ENCODE measurements at places on chromosomes 12 and 14.

DNA sequence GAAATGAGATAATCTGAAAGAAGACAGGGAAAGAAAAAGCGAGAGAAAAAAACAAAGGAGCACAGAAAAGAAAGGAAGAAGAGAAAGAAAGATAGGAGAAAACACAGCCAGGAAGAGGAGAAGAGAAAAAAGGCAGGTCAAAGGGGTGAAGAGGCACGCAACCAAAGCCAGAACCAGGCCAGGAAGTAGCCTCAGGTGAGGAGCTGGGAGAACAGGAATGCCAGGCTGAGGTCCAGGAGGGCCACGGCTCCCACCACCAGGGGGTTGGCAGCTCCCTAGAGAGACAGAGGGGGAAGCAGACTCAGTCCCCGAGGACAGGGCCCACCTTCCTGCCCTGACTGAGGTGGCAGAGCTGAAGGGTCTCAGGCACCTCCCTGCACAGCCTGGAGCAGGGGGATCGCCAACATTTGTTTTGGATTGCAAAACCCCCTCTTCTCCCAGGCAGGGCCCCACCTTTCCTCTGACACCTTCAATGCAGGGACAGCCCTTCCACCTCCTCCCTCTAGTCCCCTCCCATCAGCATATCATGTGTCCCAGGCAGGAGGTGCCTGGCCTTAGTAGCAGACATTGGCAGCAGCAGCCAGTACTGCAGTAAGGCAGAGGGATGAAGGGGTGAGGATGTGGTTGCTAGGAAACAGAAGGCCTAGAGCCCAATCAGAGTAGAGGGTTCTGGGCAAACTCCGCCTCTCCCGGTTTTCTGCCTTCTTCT is 2.0 kb upstream of the AP1G2 start:
- no peak for DNase-seq

- no peak for DNase-seq
Measured at GRCh38 chr12:47740606-47741339, 15.5 kb upstream of the ENDOU start.

DNA sequence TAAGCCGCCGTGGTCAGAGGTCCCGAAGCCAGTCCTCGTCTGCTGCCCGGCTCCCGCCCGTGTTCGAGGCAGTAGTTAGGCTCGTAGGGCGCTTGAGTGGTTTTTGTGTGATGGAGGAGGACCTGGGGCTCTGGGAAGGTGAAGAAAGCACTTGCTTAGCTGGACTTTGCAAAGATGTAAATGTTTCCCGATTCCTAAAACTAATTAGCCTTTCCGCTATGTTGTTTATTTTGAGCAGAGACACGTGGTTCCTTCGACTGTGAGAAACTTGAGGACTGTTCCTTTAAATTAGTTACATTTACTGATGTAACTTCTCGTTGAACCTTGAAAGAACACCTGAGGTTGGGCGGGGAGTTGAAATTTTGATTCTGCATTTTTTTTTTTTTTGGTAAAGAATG is 33.9 kb downstream of the MIA2 start:
- DNase-seq, result no peak

- peak; percentile 61 for DNase-seq
Measured at GRCh38 chr12:3073438-3074250, 3.5 kb upstream of the TSPAN9 start.

GRCh38 chr12:49109641-49110463 is 795 bp downstream of the LMBR1L start:
- DNase-seq, result no peak

DNA sequence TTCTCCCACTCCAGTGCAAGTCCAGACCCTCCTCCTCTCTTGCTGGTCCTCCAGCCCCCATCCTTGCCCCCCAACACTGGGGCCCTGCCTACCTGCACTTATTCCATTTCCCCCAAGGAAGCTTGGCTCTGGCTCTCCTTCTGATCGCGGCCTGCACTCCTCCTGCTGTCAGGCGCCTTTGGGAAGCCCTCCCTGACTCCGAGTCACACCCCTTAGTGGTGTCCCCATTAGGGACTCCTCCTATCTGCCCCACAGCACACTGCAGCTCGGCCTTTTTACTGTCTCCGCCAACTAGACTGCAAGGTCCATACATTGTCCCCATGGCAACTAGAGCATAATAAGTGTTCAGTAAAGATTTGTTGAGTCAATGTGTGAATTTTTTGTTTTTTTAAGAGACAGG is 32.9 kb downstream of the FIGNL2 start:
- no peak for DNase-seq

- no peak for DNase-seq
Measured at GRCh38 chr12:67486671-67487070, 161.9 kb upstream of the DYRK2 start.

DNA sequence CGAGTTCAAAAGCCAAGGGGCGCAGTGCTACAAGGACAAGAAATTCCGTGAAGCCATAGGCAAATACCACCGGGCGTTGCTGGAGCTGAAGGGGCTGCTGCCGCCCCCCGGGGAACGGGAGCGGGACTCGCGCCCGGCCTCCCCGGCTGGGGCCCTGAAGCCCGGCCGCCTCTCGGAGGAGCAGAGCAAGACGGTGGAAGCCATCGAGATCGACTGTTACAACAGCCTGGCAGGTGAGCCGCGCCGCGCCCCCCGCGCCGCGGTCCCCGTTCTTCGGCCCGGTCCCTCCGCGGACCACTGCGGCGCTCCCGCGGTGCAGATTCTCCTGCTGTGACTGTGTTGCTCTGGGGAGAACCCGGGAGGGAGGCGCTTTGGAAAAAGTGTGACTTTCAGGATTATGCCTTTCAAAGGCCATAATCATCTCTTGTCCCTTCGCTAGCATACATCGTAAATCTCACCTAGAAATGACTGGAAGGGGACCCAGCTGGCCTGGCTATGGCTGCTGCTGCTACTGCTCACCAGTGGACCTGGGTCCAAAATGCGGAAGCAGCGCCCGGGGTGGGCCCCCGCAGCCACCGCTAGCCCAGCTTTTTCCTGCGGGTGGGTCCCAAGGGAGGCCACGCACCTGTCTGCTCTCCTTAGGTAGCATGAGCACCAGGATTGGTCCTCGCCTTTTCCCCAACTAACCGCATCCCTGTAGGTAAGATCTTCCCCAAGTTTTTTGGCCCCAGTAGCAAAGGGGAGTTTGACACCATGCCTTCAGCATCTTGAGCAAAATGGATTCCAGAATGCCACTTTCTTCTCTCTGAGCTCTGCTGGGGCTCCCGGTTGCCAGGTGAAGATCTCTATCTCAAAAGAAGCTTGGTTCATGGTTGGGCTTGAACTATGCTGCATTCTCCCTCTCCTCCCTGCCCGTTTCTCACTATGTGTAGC is 853 bp downstream of the TTC9 start:
- peak; percentile 61 for DNase-seq

GRCh38 chr12:76811976-76812375 is 48.1 kb downstream of the ZDHHC17 start:
- DNase-seq, result no peak

GRCh38 chr12:113591480-113591974 is 119.9 kb upstream of the LHX5 start:
- DNase-seq, result no peak
